Bronchial epithelial cell (primary cell): ENCODE measurements at places on chromosomes 1 and 21.

- no peak for DNase-seq
These were observed 87.2 kb upstream of the MAP1LC3C start for GRCh38 chr1:242086093-242086492.

DNA sequence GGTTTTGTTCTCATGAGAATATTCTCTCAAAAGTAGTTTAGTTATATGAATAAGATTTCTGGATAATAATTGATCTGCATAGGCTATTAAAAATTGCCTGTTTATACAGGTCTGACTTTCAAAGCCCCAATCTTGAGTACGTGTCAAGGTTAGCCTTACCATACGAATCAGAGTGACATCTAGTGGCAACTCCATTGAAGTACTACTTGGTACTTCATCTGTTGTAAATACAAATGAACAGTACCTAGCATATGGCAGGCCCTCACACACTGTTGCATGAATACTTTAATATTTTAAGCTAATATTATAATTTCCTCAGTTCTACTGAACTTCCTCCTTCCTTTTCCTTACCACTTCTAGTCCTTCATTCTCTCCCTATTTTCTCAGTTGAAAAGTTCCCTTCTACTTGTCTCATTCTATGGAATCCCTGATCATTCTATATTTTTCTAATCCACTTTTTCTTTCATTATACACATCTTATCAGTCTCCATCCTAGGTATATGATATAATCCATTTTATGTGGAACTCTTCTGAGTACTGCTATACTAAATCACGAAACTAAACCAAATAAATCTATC lies 101.2 kb downstream of the AKT3 start:
- DNase-seq, result peak; percentile 77

DNA sequence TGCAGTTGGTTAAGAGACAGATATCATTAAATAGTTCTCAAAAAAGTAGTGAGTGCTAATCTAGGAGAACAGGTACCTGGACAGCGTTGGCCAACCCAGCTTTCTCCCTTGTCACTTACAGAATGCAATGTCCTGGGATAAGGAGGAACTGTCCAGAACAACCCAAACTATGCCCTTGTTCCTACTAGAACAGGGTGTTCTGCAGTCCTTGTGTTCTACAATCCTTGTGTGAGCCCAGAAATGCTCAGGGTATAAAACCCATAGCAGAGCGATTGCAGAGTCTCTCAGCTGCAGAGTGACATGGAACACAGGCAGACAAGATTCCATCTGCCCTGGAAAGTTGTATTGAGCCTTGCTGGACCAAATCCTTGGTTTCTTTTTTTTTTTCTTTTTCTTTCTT lies 83.5 kb upstream of the VANGL1 start:
- no peak for DNase-seq

- no peak for DNase-seq
These were observed 42.7 kb upstream of the AJAP1 start for GRCh38 chr1:4611563-4612341.

GRCh38 chr1:43296207-43296606 lies 4.6 kb upstream of the TIE1 start:
- no peak for DNase-seq

DNA sequence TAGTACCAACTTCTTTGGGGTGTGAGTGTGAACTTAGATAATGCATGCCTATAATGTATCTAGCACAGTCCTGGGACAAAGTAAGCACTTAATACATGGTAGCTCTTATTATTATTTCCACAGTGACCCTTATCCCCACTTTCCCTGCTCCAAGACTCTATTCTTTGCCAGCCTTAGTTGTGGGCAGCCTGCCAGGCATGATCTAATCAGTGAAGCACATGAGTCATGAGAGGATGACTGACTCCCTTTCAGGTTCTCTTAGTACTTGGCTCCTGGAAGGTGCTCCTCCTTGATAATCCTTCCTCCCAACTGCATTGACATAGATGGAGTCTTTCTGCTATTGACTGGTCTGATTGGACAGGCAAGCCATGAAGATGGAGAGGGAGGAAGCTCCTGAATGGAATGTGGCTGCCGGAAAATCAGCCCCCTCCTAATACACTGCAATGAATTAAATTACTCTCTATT lies 17.4 kb upstream of the GNG12 start:
- peak; percentile 94 for DNase-seq

DNA sequence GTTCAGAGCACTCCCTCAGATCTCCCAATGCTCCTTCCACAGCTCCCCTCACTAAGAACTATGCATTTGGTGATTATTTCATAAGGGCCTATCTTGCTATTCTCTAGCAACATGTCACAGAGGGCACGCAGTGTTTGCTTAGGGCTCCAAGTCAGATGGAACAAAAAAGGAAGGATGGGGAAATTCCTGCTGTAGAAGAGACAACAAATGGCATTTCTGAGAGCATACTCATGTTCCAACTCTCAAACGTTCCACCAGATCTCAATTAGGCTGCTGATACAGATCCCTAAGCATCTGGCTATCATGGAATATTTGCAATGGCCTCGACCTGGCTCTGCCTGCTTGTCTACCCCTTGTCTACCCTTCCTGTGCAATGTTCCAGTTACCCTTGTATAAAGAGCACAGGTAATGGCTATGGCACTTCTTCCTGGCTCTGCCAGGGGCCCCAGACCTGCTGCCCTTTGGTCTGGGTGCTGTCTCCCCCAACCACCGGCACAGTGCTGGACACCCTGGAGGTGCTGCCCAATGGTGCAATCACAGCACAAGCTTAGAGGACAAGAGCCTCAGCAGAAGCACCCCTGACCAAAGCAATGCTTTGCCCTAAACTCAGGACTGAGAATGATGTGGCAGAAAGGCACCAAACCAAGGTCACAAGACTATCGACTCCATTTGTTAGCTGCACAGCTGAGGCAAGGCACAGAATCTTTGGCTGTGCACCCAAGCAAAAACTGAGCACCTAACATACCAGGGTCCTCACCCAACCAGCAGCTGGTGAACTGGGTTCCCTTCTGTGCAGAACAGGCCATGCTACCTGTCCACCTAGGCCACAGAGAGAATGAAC lies 3.6 kb downstream of the PARP1 start:
- no peak for DNase-seq

- no peak for DNase-seq
These were observed 3.0 kb upstream of the SESN2 start for GRCh38 chr1:28256197-28256827.
